ENCODE measurements at places on chromosomes 13 and 19.

DNA sequence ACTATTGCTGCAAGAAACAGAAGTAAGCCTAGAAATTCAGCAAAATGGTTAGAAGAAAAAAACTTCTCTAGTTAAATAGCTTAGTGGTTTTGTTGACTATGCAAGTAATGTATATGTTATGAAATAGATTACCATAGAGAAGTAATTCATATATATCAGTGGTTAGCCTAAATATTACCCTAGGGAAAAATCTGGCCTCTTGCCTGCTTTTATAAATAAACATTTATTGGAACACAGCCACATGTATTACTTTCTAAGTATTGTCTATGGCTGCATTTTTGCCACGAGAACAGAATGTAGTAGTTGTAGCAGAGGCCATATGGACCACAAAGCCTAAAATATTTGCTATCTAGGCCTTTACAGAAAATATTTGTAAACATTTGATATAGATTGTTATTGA lies 1471.7 kb upstream of the PRR20A start:
- no peak for DNase-seq

GRCh38 chr13:51645154-51645650 lies 60.9 kb downstream of the WDFY2 start:
- DNase-seq: no peak

DNA sequence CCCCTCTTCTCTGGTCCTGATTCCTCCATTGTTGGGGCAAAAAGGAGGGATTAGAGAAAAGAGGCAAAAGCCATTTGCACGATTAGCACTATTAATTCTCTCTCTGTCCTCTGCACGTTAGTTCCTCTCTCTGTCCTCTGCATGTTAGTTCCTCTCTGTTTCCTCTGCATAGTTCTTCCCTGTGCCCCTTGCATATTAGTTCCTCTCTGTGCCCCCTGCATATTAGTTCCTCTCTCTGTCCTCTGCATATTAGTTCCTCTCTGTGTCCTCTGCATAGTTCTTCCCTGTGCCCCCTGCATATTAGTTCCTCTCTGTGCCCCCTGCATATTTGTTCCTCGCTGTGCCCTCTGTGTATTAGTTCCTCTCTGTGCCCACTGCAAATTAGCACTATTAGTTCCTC lies 847.2 kb upstream of the GPC6 start:
- no peak for DNase-seq

- no peak for DNase-seq
Observed at GRCh38 chr19:12217332-12217731, 54.4 kb downstream of the ZNF136 start.

- peak; percentile 99 for DNase-seq
Observed at GRCh38 chr19:35740423-35741202, 1.6 kb downstream of the IGFLR1 start.

- DNase-seq: no peak
Observed at GRCh38 chr13:43865892-43866291, 13.6 kb downstream of the CCDC122 start.

GRCh38 chr13:44281252-44282000 lies 92.2 kb upstream of the SERP2 start:
- no peak for DNase-seq

GRCh38 chr13:93981426-93981977 lies 498.0 kb downstream of the DCT start:
- no peak for DNase-seq

GRCh38 chr19:32404933-32405430 lies 588 bp upstream of the DPY19L3 start:
- peak; percentile 63 for DNase-seq

DNA sequence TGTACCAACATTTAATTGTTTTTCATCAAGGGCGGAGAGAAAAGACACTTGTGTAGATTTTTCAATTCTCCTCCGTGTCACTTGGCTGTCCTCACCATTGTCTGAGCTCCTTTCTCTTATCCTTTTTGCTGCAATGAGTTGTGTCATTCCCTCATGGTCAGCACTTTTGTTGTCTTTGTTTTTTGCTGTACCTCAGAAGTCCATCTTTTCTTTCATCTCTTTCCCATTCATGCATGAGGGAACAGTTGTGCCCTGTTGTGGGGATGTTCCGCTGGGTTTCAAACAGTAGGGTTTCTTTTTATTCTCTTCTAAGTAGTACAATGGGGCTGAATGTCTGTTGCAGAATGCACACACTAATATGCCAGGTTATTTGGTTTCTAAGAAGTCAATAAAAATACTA lies 222.6 kb downstream of the TM9SF2 start:
- no peak for DNase-seq

GRCh38 chr19:45079911-45080370 lies 881 bp downstream of the GEMIN7 start:
- no peak for DNase-seq

DNA sequence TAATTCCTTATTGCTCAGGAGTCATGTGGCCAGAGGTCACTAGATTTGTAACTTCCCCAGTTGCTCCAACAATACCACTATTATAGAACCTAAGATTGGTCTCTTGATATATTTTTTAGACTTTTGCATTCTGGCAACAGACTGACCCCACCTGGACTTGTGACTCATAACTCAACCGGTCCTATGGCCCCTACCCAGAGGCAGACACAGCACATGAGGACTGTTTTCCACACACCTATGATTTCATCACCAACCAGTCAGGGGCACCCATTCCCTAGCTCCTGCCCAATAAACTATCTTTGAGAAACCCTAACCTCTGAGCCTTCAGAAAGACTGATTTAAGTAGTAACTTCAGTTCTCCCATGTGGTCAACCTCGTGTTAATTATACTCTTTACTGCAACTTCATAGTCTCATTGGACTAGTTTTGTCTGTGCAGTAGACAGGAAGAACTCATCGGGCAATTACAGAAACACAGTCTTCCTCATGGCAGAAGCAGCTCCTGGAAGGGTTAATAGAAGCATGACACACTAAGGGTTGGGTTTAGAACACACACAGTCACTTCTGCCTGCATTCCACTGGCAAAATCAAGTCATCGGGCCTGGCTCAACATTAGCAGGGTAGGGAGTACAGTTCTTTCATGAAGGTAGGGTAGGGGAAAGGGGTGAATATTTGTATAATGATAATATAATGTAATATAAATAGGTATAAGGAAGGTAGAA lies 251.8 kb downstream of the UQCRFS1 start:
- no peak for DNase-seq

DNA sequence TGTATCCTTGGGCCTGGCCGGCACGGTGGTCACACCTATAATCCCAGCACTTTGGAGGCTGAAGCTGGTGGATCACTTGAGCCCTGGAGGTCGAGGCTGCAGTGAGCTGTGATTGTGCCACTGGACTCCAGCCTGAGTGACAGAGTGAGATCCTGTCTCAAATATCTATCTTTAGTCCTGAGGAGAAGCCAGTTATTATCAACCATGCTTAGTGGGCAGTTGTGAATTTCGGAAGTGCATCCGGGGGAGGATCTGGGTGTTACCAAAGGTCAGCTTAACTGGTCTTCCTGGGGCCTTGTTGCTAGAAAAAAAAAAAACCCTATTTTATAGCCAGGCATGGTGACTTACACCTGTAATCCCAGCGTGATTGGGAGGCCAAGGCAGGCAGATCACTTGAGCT lies 9.6 kb downstream of the DHDH start:
- no peak for DNase-seq

GRCh38 chr19:57708641-57709361 lies at the start of gene ZNF154:
ZNF154 (minus strand) TSS chr19:57709204; CDS start chr19:57708971, 233 bp downstream.
- peak; percentile 20 for DNase-seq

DNA sequence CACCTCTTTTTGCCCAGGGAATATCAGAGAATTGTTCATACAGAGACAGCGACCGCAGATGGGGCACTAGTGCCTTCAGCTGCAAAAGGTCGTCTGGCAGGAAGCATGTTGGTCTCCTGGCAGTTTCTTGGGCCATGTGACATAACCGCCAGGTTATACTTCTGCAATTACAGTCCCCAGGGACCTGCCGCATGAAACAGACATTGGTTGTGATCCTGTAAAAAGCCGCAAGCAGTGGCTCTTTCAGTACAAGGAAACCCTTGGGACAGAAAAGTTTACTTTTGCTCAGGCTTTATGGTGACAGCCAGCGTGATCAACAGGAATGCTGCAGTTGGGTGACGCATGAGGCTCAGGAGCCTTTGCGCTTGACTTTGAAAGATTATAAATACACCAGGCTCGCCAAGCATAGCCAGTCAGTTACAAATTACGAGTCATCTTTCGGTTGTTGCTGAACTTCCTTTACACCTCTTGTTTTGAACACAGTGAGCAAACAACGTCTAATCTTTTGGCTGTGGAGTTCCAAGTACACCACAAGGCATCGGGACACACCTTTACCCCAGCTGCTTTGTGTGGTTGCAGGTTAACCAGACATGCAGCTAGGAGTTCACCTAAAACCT lies 50.5 kb upstream of the UBE2L5 start:
- no peak for DNase-seq

DNA sequence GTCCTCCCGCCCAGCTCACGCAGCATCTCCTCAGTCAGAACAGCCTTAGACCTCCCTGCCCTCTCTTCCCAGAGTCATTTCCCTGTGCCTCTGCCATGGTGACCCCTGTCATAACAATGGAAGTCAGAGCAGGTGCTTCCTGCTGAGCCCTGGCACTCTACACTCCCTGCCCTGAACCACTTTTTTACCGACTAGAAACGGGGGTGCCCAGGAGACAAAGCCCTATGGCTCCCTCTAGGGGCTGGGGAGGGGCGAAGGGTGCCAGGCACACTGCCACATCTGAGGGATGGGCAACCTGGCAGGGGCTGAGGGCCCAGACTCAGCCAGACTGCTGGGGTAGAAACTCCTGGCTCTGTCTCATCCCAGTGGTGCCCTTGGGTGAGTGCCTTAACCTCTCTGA lies 16.4 kb downstream of the ZNF574 start:
- no peak for DNase-seq

- DNase-seq: no peak
Observed at GRCh38 chr13:41491436-41491835, 34.1 kb downstream of the RGCC start.

- DNase-seq: no peak
Observed at GRCh38 chr13:40568246-40569023, 98.0 kb downstream of the FOXO1 start.

- no peak for DNase-seq
Observed at GRCh38 chr19:44576843-44577565, 36.4 kb upstream of the IGSF23 start.

GRCh38 chr13:107322228-107322627 lies 754.3 kb upstream of the ARGLU1 start:
- DNase-seq: no peak

Measured in upper lobe of left lung (tissue), 6 donors.